ENCODE measurements at places on chromosomes 3 and 15. TPM values are rescaled to one million over a fixed set of nuclear protein-coding genes. Genes with fewer than 3 reads are reported as not detected.

Gene NEIL1
- total RNA-seq: 20.7 TPM

DNA sequence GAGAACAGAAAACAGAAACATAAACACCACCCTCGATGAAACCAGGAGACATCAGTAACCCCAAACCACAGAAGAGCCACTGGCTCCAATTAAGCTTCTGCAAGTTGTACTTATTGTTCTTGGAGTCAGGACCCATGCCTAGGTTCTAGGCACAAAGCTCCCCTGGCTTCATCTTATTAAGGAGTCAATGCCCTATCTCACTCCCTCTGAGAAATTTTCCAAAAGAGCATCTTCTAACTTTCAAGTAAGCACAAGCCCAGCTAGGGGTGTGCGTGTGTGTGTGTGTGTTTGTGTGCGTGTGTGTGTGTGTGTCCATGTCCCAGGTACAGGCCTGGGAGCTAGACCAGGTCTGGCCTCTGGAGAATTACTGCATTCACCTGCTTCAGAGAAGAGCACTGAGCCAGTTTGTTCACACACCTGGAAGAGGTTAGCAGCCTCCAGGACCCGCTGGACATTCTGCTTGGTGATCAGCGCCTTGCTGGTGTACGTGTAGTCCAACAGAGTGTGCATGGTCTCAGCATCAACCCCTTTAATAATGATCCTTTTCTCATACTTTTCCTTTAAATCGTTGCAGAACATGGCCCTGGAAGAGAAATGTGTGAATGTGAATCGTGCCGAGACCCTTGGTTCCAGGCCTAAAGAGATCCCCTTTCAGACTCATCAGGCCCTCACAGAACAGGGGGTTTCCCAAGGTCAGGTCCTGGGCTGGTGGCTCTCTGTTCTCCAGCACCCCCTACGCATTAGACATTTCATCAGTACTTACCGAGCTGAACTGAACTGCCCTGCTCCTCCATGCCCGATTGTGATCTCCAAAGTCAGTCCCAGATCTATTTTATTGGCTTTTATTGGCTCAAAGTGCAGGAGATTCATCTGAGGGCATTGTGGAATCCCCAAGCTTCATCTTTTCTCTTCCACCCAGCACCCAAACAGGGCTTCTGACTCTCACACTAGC lies 27.8 kb downstream of the KLHL6 start:
- DNase-seq: no peak

DNA sequence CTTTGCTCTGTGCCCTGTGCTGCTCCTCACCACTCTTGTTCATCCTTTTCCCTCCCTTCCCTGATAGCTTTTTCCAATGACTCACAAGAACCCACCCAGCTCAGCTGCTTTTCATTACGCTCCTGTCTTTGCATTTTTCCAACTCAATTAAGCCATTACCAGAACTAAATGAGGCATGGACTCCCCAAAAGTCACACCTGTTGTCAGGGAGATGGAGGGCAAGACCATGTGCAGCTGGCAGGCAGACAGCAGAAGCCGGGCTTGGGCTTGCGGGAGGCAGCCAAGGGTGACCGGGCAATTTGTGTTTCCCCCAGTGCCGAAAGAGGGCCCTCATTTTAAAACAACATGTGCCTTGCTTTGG lies 64.3 kb downstream of the CASR start:
- DNase-seq: no peak

GRCh38 chr3:132787616-132788300 lies 65.5 kb upstream of the NPHP3 start:
- DNase-seq: no peak

GRCh38 chr3:171838218-171838720 lies 4.9 kb upstream of the TMEM212 start:
- peak; percentile 66 for DNase-seq

Gene ZBTB47
- 4.4 TPM for total RNA-seq

Gene BOC
- total RNA-seq: 0.66 TPM

Gene CCDC80
- total RNA-seq: 5.8 TPM

GRCh38 chr15:100764778-100765466 lies 114.7 kb upstream of the ALDH1A3 start:
- peak; percentile 27 for DNase-seq

- no peak for DNase-seq
These were observed 965.0 kb downstream of the MCTP2 start for GRCh38 chr15:95196176-95196915.

DNA sequence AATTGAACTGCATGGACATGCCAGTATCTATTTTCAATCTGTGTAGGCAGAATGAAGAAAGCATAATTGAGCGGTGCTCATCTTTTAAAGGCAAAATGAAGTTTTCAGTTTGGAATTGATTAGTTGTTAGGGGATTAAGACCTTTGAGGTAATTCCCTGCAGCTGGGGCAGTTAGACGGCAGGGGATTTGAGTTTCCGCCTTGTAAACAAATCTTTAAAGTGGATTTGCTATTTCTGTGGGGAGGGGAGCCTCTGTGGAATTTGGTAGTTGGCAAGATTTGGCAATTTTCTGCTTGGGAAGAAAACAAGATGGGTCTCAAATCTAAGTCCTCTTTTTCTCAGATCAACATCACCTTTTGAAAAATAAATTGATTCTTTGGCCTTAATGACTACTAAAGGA lies 212.5 kb upstream of the CNTN6 start:
- DNase-seq: no peak

DNA sequence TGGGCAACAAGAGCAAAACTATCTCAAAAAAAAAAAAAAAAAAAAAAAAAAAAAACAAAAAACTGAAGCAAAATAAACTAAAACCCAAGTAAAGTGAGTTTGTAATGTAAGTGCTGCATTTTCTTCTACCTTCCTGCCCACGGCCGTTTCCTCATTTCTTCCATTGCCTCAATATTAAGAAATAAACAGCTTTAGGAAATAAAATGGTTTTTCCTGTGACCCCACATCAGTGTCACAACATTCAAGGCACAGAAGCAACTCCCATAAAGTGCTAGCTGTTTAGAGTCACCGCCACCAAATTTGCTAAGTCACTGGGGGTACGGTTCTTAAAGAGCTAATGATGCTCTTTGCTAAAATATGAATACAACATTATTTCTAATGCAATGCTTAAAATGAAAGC lies 3.3 kb downstream of the PKM start:
- no peak for DNase-seq

DNA sequence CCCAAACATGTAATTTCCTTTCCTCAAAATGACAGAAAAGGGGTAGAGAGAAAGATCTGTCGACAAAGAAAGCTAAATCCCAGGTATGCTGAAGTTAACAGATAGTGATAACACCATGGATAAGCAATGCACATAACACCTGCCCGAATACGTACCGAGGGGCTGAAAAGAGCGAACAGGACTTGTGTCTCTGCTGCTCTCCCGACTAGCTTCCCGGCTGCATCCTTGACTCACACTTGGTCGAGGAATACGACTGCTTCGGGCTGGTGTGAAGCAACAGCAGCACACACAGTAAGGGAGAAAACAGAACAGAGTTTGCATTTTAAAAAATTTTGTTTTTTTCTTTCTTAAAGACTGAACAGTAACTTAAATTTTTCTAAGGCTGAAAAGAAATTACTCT lies 136.4 kb downstream of the CLASP2 start:
- no peak for DNase-seq

GRCh38 chr15:83064859-83065258 lies 2.2 kb downstream of the BTBD1 start:
- DNase-seq: no peak

DNA sequence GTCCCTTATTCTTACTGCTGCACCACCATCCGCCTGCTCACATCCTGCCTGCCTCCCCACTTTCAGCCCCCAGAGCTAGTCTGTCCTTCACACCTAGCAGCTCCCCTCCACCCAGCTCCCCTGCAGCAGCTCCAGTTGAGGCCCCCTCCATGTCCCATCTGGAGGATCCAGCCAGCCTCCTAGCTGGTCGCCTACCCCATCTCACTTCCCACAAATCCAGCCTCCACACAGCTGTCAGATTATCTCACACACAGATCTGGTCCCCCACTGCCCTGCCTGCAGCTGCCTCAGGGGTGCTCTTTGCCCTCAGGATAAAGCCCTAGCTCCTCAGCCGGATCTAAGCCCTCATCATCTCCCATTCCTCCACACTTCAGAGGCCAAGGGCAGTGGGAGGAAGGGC lies 8.8 kb upstream of the SEMA7A start:
- DNase-seq: peak; percentile 16

Gene XCR1
- total RNA-seq: 0.02 TPM

Gene FAM43A
- total RNA-seq: 5.3 TPM

GRCh38 chr3:148186881-148187280 lies 510.8 kb upstream of the AGTR1 start:
- no peak for DNase-seq

DNA sequence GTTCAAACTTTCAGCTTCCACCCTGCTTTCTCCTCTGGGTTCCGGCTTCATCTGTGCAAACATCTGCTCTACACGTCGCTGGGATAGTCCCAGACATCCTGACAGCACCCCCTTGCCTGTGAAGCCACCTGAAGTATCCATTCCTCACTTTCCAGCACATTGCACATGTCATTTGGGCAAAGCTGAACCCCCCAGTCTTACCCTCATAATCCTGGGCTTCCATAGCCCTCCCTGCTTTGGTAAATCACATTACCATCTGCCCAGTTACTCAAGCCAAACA lies 42.5 kb downstream of the STARD5 start:
- DNase-seq: no peak

Gene ANKRD63
- not detected for total RNA-seq

Data from right lobe of liver (tissue), 6 donors.